ENCODE measurements at places on chromosomes 3 and 15.

- DNase-seq: no peak
These were observed 92.1 kb upstream of the PLSCR4 start for GRCh38 chr3:146342989-146343388.

DNA sequence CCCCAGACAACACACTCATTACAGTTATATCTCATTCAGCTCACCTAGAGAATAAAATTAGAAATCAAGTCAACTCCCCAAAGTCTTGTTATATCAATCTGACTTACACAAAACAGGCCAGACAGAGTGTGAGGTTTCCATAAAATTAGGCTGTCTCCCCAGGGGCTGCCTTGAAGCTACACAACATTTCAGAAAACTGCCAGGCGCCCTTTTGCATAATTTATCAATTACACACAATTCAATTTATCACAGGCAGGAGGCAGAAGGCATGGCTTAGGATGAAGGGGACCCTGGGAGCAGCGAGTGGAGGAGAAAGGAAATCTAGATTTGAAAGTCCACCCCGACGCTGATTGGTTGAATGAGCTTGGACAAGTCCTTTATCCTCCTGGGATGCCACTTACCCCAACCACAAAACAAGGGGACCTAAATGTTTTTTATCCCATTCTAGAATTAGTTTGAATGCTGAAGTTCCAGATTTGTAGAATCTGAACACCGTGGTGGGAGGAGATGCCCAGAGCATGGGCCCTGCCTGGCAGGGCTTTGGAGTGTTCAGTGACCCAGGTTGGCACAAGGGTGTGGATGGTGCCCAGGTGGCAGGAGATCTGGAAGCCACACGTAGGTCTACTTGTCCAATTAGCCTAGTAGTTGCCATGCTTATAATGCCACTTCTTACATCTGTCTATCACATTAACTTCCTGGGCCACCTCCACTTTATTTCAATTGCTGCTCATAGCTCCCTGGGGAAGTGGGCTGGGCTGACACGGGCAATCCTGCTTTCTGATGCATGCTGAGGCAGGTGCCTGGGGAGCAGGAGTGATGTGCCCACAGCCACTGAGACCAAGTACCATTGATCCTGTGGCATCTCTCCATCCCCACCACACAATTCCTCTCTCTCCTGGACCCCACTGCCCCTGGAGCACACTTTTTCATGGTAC is 119.8 kb upstream of the TLE3 start:
- no peak for DNase-seq

DNA sequence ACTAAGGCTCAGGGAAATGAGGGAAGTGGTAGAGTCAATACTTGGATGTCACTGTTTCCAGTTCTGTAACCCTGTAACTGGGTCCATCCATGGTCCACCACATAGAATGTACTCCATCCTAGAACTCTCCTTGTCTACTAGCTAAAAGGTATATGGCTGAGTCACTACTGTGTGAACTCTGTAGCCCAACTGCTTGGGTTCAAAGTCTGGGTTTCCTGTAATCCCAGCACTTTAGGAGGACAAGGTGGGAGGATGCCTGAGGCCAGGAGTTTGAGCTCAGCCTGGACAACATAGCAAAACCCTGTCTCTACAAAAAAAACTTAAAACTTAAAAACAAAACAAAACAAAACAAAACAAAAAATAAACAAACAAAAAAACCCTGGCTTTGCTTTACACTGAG is 5.3 kb upstream of the DIS3L start:
- DNase-seq: no peak

- peak; percentile 35 for DNase-seq
These were observed 593 bp downstream of the FAM219B start for GRCh38 chr15:74906067-74906449.

GRCh38 chr3:192434186-192434585 is 293.2 kb downstream of the FGF12 start:
- DNase-seq: no peak

DNA sequence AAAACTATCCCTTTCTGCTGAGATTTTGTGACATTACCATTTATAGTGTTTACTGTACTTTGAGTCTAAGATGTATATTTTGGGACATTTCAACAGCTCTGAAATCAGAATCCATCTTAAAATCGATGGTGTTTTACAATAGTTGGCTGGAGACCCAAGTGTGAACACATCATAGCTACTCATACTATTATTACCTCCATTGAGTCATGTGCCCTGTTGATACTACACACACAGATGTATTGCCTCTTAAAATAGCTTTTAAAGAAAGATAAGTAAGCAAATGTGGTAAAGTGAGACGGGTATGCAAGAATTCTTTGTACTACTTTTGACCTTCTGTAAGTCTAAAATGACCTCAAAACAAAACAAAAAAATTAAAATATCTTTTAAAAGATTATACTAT is 6.7 kb downstream of the LMOD3 start:
- no peak for DNase-seq

GRCh38 chr15:93029214-93029835 is 59.7 kb downstream of the RGMA start:
- no peak for DNase-seq

DNA sequence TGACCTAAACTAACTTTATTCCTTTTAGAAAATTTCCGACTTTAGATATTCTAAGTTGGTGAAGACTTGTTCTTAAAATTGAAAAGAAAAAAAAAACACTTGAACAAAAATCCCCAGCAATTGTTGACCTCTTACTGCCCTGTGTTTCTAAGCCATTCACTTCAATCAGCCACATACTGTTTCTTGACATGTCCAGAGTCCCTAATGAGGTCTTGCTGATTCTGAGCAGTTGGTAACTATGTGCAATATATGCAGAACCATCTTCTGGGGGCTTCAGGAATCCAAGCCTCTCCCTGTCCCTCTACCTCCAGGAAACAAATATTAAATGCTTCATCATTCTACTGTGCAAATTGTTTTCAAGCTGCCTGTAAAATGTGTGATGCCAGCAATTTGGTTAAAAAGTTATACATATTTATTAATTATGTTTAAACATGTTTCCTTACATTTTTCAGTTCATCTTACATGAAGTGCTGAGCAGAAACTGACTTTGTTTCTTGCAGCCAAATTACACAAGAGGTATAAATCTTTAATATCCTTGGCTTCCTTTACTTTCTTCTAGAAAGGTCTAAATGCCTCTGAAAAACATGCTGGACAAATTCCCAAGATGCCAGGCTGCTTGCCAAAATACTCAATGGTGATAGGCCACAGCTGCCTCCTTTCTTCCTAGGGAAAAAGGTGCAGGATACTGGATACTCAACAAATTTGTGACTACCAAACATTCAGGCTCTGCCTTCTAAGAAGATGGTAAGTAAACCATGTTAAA is 19.8 kb upstream of the GYG1 start:
- no peak for DNase-seq

Measured in urothelium cell line (cell line).